ENCODE measurements at places on chromosomes 3 and 15.

GRCh38 chr3:99895703-99896441, 78.2 kb downstream of the CMSS1 start:
- DNase-seq: peak; percentile 76

DNA sequence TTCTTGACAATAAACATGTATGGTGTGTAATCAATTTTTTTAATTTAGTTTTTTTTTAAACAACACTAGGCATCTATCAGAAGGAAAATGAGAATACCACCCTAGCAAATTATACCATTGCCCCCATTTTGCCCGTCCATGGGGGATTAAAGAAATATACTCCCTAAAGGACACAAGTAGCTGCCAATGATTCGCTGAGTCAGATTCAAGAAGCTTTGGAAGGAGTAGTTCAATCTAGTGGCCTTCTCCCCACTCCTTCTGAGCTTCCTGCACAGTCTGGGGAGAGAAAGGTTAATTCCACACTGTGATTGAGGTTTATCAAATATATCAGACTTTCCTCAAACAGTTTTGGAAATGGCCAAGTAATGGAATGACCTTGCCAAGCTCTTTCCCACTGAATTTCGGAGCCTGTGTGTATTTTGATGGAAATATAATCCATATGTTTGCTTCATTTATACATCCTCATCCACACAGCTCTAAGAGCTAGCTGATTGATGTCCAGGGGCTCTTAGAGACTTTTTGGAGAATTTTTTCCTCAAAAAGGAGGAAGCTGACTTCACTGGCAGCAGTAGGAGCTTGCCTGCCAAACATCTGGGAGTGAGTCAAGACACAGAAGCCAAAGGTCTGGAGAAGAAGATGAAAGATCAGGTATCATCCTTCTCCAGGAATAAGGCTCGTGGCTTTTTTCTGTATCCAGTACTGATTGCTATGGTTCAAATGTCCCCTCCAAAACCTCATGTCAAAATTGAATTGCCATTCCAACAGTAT, 478.5 kb upstream of the PROK2 start:
- no peak for DNase-seq

- no peak for DNase-seq
These were observed 43.0 kb downstream of the MESD start for GRCh38 chr15:80946576-80946975.

DNA sequence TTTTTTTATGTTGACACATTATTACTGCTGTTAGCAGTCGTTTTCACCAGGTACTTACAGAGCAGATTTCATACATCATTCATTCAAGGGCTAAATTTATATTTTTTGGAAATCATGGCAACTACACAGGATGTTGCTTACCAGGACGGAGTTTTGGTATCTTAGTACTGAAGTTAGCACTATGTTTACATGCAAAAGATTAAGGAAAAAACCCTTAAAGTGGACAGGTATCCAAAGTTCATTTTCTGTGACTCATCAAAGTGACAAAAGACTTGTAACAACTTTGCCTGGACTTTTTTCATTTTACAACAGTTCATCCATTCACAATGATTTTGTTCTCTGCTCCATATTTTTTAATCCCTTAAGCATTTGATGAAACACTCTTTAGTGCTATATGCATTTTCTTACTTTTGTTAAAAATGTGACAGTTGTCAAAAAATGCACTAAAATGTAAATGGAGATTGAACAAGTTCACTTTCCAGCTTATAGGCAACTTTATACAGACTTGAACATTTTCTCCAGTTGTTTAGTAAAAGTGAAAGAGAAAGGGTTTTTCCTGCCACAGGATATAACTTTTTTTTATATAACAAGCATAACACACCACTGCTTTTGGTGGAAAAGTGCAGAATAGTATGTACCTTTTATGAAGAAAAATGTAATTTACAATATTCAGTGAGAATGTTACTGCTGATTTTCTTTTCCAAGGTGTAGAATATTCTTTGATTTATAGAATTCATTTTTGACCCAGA, 104.1 kb downstream of the STT3B start:
- DNase-seq: no peak

DNA sequence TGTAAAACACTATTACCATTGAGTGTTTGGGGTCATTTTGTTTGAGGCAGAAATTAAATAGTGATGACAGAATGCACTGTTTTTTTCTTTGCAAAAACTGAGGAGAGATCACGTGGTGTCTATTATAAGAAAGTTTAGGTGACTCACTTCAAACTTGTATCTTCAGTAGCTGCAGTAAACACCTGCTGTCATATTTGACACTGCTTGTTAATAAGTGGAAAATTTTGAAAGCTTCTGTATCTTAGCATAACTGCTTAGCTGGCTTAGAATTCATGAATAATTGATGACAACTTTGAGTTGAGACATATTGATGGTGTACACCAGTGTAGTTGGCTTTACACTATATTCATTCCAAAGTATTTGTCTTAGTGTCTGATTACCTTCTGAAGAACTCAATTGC, 29.7 kb upstream of the MDFIC2 start:
- no peak for DNase-seq

GRCh38 chr3:79973917-79974595, 206.3 kb upstream of the ROBO1 start:
- no peak for DNase-seq

DNA sequence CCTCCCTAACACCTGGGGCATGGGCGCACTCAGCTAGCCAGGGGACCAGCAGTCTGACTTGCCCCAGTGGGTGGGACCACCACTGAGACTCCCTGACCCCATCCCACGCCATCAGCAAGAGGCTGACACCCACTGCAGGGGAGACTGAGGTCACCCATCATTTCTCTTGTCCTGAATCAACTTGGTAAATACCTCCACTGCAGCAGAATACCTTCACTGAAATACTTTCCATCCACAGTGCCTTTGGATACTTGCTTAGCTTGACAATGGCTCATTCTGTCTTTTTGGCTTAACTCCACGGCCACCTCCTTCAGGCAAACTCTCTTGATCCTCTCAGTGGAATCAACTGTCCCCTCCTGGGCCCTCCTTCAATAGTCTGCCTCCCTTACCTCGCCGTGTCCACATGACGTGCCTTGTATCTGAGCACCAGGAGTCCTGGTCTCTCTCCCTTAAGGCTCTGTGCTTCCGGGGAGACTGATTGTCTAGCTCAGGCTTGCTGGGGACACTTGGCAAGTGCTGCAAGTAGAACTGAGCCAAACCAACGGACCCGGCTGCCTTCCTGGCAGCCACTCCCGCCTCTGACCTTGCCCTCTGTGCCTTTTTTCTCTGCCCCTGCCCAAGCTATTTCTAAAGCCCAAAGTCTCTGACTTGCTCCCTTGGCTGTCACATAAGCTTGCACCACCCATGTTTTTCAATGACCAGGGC, 119.1 kb downstream of the ADCY5 start:
- no peak for DNase-seq

GRCh38 chr3:135898774-135899173, 66.8 kb upstream of the PPP2R3A start:
- DNase-seq: no peak

- DNase-seq: no peak
These were observed 20.4 kb downstream of the RETNLB start for GRCh38 chr3:108736821-108737220.

- DNase-seq: no peak
These were observed 594.8 kb downstream of the NTRK3 start for GRCh38 chr15:87661454-87662355.

DNA sequence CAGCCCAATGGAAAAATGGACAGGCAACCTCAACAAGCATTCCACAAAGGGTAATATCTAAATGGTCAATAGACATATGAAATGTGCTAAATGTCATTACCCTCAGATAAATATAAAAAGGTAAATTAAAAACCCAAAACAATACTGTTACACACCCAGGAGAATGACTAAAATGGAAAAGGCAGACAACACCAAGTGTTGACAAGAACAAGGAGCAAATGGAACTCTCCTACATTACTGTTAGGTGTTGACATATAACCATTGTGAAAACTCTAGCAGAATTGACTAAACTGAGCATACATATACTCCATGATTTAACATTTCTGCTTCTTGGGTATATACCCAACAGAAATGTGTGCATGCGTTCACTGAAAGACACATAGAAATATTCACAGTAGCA, 25.3 kb upstream of the SLC6A11 start:
- no peak for DNase-seq

GRCh38 chr3:72288955-72289691, 504.2 kb upstream of the PROK2 start:
- DNase-seq: no peak

- DNase-seq: peak; percentile 42
These were observed 1.4 kb downstream of the PLEKHO2 start for GRCh38 chr15:64842986-64843561.

GRCh38 chr3:152505926-152506325, 237.2 kb downstream of the MBNL1 start:
- DNase-seq: no peak

GRCh38 chr3:17301271-17301670, 416.5 kb downstream of the PLCL2 start:
- no peak for DNase-seq

DNA sequence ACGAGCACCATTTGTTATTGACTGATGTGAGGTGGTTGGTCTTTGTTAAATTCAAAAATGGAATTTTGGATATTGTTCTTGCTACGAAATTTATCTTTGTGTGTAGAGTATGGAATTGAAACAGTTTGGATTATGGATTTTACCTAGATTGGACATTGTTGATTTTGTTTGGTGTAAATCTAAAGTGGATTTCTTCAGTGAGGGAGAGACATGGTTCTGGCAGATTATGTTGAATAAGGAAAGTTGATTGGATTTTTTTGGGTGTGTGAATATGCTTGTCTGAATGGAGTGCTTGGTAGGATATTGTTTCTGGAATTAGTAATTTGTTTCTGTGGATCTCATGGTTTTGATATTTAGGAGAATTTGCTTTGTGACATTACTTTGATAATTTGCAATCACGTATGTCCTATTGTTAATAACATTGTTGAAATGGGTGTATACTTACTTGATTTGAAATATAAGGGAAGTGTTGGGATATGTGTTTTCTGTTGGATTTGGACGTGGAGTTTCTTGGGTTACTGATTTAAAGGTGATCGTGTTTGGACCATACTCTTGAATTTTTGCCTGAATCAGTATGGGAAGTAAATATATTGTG, 1.0 kb upstream of the CHD2 start:
- DNase-seq: no peak

GRCh38 chr15:34610354-34610753, 26.9 kb upstream of the GOLGA8B start:
- DNase-seq: no peak

GRCh38 chr3:83500931-83501330, 1457.9 kb upstream of the CADM2 start:
- DNase-seq: no peak

All from SW 1271 (cell line).